ENCODE measurements at places on chromosomes 4 and X. TPM values are rescaled to one million over a fixed set of nuclear protein-coding genes. Genes with fewer than 3 reads are reported as not detected.

DNA sequence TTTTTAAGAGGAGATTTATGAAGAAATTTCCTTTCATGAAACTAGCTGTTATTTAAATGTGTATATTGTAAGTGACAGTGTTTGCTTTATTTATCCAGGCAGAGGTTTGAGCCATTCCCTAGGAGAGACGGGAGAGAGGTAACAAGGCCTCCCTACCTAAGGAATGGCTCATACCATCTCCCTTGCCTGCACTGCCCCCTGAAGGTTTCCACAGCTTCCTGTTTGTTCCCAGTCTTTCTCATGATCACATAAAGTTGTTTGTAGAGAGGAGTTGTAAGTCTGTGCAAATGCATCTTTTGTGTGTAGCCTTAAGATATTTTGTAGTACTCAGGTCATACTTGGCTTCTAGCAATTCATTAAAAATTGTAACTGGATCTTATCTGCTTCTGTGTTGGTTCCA, 1504.5 kb upstream of the PCDH10 start:
- no peaks in the 10 kb centered on the region for H3K4me1 ChIP-seq
- no peaks in the 10 kb centered on the region for H3K36me3 ChIP-seq
- no peak overlapping the region for H3K4me3 ChIP-seq
- H3K27me3 ChIP-seq = no peaks in the 10 kb centered on the region
- DNase-seq = no peak

DNA sequence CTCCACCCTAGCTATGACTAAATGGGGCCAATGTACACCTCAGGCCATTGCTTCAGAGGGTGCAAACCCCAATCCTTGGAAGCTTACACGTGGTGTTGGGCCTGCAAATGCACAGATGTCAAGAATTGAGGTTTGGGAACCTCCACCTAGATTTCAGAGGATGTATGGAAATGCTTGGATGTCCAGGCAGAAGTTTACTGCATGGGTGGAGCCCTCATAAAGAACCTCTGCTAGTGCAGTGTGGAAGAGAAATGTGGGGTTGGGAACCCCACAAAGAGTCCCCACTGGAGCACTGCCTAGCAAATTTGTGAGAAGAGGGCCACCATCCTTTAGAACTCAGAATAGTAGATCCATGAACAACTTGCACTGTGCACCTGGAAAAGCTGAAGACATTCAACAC, 284.1 kb downstream of the ANTXR2 start:
- no peaks in the 10 kb centered on the region for H3K27me3 ChIP-seq
- no peak overlapping the region for H3K27ac ChIP-seq
- H3K36me3 ChIP-seq = no peaks in the 10 kb centered on the region
- H3K4me1 ChIP-seq = no peaks in the 10 kb centered on the region
- no peak for DNase-seq

DNA sequence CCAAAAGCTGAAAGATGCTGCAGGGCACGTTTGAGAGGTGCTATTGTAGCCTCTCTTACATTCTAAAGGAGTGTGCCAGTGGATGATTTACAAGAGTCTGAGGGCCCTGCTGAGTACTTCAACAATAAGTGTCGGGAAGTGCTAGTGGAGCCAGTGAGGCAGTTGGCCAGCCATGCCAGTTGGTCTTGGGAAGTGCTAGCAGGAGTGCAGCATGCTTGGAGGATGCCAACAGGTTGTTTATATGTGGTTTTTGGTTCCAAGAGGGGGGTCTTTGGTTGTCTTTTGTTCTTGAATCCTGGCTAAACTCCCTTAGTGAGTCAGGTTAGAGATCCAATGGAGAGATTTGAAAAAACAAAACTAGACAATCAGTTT, 335.3 kb downstream of the PABPC4L start:
- DNase-seq = no peak
- no peaks in the 10 kb centered on the region for H3K4me1 ChIP-seq
- no peak overlapping the region for H3K27ac ChIP-seq

DNA sequence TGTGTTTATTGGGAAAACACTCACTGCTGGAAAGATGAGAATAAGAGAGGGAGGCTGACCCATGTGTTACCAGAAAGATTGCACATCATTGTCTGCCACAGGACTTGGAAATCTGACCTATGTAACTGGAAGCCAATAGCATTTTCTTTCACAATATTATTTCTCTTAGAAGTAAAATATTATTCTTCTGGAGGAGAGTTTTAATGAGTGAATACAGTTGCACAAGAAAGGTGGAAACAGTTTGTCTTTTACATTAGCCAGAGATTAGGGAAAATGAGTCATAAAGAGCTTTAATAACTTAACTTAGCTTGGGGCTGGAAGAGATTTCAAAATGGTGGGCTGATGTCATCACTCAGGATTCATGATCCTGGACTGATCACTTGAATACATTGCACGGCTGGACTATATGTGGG, 31.5 kb upstream of the LNX1 start:
- no peaks in the 10 kb centered on the region for H3K4me1 ChIP-seq
- no peak overlapping the region for H3K4me3 ChIP-seq
- no peak for DNase-seq
- H3K27ac ChIP-seq = no peak overlapping the region
- H3K27me3 ChIP-seq = peaks cover 4% of the 10 kb centered on the region
- no peaks in the 10 kb centered on the region for H3K36me3 ChIP-seq

DNA sequence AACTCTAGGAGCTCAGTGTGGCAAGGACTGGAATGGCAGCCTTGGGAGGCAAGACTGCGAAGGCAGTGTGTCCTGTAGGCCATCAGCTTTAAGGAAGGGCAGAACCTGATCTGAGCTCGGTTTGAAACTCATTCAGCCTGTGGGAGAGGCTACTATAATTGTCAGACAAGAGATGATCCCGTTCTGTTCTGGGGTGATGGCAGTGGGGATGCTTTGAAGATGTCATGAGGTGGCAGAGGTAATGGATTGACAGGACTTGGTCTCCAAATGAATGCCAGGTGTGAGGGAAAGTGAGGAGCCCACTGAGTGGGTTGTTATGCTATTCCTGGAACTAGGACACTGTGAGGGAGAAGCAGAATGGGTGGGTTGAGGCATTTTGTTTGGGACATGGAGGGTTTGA, 144.9 kb downstream of the PJA1 start:
- H3K4me3 ChIP-seq = no peak overlapping the region
- H3K4me1 ChIP-seq = no peaks in the 10 kb centered on the region
- no peak for DNase-seq
- no peaks in the 10 kb centered on the region for H3K27me3 ChIP-seq

DNA sequence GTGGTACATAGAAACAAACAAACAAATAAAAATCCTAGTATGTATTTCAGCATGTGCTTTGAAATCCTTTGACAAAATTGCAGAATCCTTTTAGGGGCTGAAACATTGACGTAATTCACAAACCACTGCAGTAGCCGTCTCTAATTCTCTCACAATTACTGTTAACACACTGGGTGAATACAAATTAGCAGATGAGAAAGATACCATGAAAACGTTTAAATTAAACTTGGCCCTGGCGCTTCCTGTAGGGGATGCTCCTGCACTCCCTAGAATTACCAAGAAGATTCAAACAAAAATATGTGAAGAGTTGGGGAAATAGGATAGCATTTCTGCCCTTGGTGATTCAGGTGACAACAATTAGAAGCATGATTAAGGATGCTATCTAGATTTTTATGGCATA, 772.5 kb upstream of the PRKX start:
- H3K27me3 ChIP-seq = no peaks in the 10 kb centered on the region
- H3K4me1 ChIP-seq = no peaks in the 10 kb centered on the region
- H3K4me3 ChIP-seq = no peak overlapping the region
- H3K36me3 ChIP-seq = no peaks in the 10 kb centered on the region

- no peak overlapping the region for H3K4me3 ChIP-seq
- peak; percentile 36 for DNase-seq
- no peak overlapping the region for H3K27ac ChIP-seq
- peaks cover 4% of the 10 kb centered on the region for H3K4me1 ChIP-seq
- no peaks in the 10 kb centered on the region for H3K36me3 ChIP-seq
These were observed 363.4 kb upstream of the BOD1L1 start for GRCh38 chr4:13990596-13991589.

ADAMTS3 gene
- total RNA-seq = 2.9 TPM

DNA sequence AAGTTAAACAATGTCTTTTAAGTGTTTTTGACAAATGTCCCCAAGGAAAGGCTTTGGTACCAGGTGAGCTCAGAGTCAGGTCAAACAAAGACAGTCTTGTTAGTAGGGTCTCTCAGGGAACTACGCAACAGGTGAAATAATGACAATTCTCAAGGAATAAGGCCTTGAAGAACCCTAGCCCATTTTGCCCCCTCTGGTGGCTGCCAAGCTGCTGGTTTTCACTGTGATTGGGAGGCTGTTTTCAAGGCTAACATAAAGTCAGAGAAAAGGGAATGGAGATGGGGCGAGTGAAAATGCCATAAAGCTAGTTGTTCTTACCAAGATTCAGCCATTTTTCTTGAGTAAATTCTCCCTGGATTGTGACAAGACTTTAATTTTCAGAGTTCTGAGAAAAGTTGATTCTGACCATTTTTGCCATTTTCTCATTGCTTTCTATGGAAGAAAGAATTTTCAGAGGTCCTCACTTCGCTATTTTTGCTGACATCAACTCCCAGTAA, 58.7 kb downstream of the RWDD4 start:
- H3K4me3 ChIP-seq = no peak overlapping the region
- peak; percentile 32 for DNase-seq
- H3K27me3 ChIP-seq = no peaks in the 10 kb centered on the region
- H3K4me1 ChIP-seq = peaks cover 3% of the 10 kb centered on the region

PPA2 gene
- total RNA-seq = 114 TPM

GRCh38 chrX:119573840-119574393, 446 bp upstream of the UBE2A start:
- H3K4me1 ChIP-seq = peaks cover 6% of the 10 kb centered on the region
- peak overlapping the region; percentile 72 for H3K27ac ChIP-seq
- H3K27me3 ChIP-seq = no peaks in the 10 kb centered on the region
- DNase-seq = peak; percentile 44
- peak overlapping the region; percentile 32 for H3K4me3 ChIP-seq
- H3K36me3 ChIP-seq = no peaks in the 10 kb centered on the region

DNA sequence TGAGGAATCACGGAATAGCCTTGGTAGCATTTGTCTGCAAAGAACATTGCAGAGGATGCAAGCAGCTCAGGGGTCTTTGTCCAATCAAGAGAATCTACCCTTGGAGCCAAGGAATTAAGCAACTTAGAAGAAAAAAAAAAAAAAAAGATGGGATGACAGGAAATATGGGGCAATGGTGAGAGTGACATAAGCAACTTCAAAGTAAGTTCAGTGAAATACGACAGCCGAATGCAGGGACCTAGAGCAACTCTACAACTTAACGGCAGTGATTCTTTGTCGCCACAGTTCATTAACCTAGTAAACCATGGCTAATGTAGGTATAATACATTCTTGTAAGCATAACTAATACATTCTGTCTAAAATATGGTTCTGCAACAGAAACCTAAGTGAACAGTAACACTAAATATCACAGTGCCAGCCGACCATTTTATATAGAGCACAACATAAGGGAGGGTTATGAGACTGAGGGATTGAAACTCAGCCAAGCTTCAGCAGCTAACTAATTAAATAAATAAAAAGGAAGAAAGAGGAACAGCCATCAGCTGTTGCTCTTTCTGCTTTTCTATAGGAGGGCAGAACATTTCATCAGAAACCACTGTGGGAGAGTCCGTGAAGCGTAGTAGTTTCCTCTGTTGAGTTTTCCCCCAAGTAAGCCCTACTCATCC, 74.7 kb downstream of the PPARGC1A start:
- no peak overlapping the region for H3K27ac ChIP-seq
- peaks cover 9% of the 10 kb centered on the region for H3K36me3 ChIP-seq
- DNase-seq = peak; percentile 93

DNA sequence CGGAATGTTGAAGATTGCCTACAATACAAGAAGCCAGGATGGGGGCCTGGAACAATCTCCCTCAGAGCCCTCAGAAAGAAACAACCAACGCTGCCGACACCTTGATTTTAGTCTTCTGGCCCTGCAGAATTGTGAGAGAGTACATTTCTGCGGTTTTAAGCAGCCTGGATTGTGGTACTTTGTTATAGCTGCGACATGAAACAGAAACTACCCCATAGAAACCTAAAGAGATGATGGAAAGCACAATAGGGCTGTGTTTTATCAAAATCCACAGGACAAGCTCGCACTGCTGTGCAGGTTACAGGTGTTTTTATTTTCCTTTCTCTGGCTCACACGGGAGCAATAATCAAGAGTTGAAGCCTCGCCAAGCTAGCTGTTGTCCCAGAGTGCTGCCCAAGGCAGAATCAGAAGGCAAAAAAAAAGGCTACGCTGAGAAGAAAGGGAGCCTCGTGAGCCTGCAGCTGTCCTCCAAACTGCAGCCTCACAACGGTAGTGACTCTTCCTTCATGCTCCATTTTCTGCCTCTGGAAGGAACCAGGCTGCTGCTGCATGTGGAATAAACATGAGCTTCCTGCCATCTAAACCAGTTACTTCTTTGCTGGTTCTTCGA, 232.4 kb downstream of the LDB2 start:
- no peak overlapping the region for H3K4me3 ChIP-seq
- H3K27ac ChIP-seq = no peak overlapping the region
- peaks cover 12% of the 10 kb centered on the region for H3K4me1 ChIP-seq

RTL3 gene
- 0.28 TPM for total RNA-seq

DNA sequence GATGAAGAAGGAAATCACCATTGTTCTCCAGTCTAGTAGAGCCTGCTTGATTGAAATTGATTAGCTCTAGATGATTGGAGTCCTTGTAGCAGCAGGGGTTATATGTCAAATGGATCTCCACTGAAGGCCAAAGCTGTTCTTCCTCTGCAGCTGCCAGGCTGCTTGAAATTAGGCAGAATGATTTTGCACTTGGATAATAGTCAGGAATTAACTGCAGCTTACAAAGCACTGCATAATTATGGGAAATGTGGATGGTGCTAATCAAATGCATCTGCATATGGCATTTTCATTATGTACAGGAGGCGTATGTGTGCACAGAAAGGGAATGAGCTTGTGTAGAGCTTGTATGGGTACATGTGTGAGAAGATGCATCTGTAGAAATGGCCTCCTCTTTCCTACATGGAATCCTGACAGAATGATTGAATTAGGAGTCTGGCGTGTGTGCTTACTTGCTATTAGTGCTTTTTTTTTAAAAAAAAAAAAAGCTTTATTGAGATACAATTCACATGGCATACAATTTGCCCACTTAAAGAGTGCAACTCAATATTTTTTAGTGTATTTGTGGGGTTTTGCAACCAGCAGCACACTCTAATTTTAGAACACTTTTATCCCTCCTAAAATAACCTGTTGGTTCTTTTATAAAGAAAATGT, 65.9 kb downstream of the TMEM131L start:
- peaks cover 17% of the 10 kb centered on the region for H3K4me1 ChIP-seq
- H3K27me3 ChIP-seq = no peaks in the 10 kb centered on the region
- H3K27ac ChIP-seq = no peak overlapping the region

- peak; percentile 28 for DNase-seq
- no peaks in the 10 kb centered on the region for H3K4me1 ChIP-seq
- H3K27me3 ChIP-seq = no peaks in the 10 kb centered on the region
- H3K4me3 ChIP-seq = no peak overlapping the region
These were observed 168.4 kb upstream of the GK2 start for GRCh38 chr4:79576429-79576753.

GRCh38 chr4:57265831-57266582, 155.8 kb upstream of the IGFBP7 start:
- H3K27me3 ChIP-seq = no peaks in the 10 kb centered on the region
- peaks cover 13% of the 10 kb centered on the region for H3K4me1 ChIP-seq
- no peak overlapping the region for H3K4me3 ChIP-seq
- no peak overlapping the region for H3K27ac ChIP-seq
- no peaks in the 10 kb centered on the region for H3K36me3 ChIP-seq
- peak; percentile 56 for DNase-seq

SMIM31 gene
- 3.8 TPM for total RNA-seq

GRCh38 chrX:23133551-23133950, 133.8 kb downstream of the DDX53 start:
- no peaks in the 10 kb centered on the region for H3K36me3 ChIP-seq
- no peak overlapping the region for H3K27ac ChIP-seq
- no peaks in the 10 kb centered on the region for H3K4me1 ChIP-seq
